Cerebellar nuclear complex (tissue), 1 donor: ENCODE measurements at places on chromosomes 1 and 21.

DNA sequence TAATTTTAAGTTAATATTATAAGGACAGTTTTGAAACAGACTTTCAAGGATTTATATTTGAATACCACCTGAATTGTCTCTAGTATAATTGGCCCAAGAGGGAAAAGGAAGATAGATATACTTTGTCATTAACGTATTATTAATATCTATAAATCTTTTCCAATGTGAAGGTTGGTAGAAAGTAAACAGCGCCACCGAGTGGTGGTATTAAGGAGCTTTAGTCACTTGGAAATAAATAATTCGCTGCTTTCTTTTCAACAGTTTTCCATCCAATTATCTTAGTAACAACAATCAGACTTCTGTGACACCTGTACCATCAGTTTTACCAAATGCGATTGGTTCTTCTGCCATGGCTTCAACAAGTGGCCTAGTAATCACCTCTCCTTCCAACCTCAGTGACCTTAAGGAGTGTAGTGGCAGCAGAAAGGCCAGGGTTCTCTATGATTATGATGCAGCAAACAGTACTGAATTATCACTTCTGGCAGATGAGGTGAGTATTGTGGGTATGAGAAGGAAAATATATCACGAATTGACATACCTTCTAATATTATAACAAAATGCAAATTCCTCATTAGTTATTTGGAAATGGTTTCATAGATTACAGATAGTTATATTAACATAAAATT, 37.7 kb downstream of the SH3GLB1 start:
- no peak for DNase-seq

GRCh38 chr1:108560189-108560873, 431 bp downstream of the EEIG2 start:
- DNase-seq, result peak; percentile 48

DNA sequence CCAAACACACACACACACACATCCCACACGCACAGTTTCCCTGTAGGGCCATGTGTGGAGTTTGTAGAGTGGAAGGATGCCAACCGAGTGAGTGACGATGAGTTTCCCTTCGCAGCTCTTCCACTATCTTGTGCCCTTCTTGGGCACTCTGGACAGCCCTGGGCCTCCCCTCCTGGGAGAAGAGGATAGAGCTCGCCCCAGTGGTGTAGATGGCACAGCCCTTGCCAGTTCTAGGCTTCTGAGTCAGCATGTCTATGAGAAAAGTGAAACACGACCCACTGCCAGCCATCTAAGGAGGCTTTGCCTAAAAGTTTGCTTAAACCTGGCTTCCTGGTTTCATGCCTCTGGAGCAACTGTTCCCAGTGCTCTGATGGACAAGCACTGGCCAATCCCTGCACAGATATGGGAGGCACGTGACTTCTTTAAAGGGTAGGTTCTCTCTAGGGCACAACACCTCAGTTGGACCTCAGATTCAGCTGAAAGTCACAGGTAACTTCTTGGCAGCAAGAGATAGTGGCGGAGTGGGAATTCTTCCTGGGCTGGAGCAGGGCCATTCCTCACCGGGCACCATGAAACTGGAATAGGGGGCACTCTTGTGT, 195.9 kb upstream of the GALNT2 start:
- DNase-seq, result no peak

GRCh38 chr1:228765168-228765946, 30.1 kb downstream of the RHOU start:
- no peak for DNase-seq

- no peak for DNase-seq
Measured at GRCh38 chr1:162381383-162381782, at the start of gene C1orf226. Gene C1orf226 (plus strand): TSS chr1:162381728. CDS start chr1:162381902, 174 bp downstream.

DNA sequence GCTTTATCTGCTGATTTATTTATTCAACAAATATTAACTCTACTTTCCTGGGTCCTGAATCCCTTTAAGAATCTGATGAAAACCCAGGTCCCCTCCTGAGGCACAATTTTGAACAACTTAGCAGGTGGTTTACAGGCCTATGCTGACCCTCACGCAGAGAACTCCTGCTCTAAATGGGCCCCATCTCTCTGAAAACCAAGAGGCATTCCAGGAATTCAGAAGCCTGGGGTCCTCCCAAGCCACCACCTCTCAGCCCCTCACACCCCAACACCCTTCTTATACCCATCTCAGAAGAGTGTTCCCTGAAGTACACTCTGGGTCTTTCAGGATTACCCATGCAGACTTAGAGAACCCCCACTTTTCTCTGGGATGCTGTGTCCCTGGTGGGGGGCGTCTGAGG, 34.5 kb downstream of the LHX4 start:
- no peak for DNase-seq

DNA sequence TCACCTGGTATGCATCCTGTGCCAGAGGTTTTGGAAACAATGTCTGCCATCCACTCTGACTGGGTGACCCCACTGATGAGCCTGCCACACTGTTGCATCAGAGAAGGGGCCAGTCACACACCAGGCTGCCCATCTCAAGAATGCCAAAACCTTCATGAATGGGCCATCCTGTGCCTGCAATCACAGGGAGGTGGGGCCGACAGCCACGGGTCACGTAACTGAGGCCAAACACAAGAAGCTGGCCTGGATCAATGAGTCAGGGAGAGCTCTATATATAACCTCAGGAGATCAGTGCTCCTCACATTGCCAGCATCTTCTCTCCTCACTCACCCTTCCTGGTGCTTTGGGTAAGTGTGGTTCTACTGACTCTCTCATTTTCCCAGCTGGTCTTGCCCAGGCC, at the start of gene LORICRIN:
Gene LORICRIN (plus strand): TSS at position 301 of the 400 bp plus-strand sequence. CDS start 1,263 bp downstream, outside the sequence.
- no peak for DNase-seq

GRCh38 chr1:112850034-112850757, 105.8 kb downstream of the SLC16A1 start:
- no peak for DNase-seq

DNA sequence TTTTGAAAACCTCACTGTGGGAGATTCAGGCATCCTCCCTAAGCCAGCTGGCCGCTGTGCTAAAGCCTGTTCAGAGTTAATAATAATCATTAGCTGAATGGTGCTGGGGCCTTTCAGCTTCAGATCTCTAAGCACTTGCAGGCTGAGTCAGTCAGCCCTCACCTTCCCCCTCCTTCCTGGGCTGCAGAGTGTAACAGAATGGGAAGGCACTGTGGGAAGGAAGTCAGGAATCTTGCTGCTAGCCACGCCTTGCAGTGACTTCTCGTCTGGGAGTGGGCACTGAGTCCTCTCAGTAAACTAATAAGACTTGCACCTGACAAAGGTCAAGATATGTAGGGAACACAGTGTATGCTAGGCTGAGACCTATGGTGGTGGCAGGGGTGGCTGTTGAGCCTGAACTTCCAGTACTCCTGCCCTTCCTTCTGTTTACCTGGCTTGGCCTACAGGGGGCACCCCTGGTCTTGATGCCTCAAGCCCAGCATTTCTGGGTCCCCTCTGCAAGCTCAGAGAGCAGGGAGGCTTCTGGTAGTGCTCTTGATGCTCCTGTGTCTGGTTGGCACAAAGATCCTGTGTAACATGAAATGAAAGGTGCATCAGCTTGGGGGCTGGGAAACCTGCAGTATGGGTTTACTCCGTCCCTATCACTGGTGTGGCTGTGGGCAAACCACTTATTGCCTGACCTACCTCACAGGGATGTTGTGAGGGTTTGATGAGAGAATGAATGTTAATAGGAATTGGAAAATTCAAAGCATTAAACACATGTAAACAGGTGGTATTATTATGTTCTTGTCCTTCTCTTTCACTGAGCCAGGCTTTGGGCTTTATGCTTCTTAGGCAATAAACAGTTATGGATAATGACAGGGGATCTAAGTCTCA, 6.0 kb downstream of the CYB561D1 start:
- DNase-seq, result no peak

DNA sequence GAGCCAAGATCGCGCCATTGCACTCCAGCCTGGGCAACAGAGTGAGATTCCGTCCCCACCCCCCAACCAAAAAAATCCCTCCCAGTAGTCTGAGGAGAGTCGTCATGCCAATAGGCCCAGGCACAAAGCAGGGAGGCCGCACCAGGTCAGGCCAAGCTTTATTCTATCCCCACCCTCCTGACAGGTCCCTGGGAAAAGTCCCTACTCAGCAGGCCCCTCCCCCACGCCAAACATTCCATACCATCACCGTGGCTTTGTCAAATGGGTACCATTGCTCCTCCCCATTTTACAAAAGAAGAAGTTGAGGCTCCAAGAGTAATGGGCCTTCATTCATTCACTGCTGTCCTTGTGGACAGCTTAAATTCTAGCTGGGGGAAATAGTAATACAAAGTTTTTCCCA, 5.3 kb downstream of the GPR3 start:
- no peak for DNase-seq

GRCh38 chr21:20998456-20998789, 214 bp downstream of the NCAM2 start:
- no peak for DNase-seq

- DNase-seq, result no peak
Measured at GRCh38 chr1:19156676-19157075, 53.4 kb downstream of the UBR4 start.

- no peak for DNase-seq
Measured at GRCh38 chr1:68950036-68950435, 453.2 kb upstream of the DEPDC1 start.

DNA sequence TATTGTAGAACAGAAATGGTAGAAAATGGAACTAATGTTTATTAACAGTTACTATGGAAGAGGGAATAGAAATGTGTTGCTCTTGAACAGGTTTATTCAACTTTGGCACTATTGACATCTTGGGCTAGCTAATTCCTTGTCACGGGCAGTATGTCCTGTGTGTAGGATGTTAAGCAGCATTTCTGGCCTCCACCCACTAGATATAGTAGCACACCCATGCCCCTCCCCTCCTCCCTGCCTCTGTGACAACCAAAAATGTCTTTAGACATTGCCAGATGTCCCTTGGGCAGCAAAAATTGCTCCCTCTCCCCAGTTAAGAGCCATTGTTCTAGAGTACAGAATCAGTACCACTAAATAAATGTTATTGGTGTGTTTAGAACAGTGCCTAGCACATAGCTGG, 91.4 kb upstream of the TPTE start:
- no peak for DNase-seq

DNA sequence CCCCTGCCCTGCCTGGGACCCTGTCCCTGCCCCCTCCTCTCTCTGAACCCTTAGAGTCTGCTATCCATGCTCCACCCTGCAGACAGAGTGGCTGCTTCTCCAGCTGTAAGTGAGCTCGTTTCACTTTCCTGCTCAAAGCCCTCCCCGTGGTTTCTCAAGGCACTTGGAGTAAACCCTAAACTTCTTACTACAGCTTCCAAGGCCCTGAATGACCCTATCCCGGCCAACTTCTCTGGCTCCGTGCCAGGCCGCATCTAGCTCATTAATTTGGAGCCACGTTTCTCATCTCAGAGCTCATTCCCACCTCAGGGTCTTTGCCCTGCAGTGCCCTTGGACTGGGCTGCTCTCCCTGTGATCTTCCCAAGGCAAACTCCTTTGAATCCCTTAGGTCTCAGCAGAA, 235.1 kb upstream of the RUNX1 start:
- DNase-seq, result no peak

GRCh38 chr1:111672331-111672730, 52.7 kb downstream of the RAP1A start:
- no peak for DNase-seq

DNA sequence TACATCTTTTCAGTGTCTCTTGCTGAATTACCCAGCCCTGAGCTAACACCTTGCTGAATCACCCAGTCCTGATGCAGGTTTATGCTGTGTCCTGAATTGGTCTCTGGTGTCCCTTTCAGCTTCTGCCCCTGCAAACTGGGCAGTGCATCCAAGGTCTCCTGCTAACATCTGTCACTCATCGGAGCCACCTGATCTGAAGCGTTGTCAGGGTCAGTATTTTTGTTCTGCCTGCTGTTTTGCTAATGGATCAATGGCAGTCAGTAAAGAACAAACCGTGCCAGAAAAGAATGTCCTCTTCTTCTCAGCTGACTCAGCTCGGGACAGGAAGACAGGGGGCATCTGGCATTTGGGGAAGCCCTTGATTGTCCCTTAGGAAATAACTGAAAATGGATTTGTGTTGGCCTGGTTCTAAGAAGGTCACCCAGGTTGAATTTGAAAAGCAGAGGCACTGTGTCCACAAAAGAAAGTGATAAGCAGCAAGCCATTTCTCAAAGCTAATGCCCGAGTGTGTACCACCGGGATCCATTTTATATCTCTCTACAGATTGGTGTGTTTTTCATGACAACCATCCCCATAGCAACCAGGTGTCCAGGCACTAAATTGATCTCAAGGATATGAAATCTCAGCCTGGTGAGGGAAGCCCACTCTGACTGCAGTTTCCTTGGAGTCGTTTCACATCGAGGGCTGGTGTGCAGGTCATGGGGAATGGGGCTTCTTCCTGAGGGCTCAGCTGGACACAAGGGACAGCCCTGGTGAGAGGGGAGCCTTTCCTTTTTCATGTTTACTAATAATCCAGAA, 109.7 kb upstream of the IRF2BP2 start:
- no peak for DNase-seq

DNA sequence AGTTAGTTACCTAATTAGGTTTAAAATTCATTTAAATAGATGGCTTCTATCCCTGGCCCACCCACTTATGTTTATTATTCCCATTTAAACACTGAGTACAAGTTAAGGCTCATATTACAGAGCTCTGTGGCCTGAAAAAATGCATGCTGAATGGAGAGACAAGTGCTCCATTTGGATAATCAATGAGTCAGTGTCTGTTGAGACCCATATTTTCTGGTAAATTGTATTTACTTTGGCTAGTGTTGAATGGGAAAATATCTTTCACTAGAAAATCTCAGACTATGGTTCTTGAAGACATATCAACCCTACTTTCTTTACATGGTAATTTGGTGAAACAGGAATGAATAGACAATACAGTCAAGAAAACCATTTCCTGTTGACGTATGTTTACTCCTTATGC, 356.0 kb downstream of the S1PR1 start:
- no peak for DNase-seq

GRCh38 chr1:185914089-185914488, 179.9 kb downstream of the HMCN1 start:
- no peak for DNase-seq

- DNase-seq, result no peak
Measured at GRCh38 chr21:36973986-36974850, 7.7 kb upstream of the HLCS start.

- no peak for DNase-seq
Measured at GRCh38 chr1:202807451-202807925, 733 bp downstream of the KDM5B start.

DNA sequence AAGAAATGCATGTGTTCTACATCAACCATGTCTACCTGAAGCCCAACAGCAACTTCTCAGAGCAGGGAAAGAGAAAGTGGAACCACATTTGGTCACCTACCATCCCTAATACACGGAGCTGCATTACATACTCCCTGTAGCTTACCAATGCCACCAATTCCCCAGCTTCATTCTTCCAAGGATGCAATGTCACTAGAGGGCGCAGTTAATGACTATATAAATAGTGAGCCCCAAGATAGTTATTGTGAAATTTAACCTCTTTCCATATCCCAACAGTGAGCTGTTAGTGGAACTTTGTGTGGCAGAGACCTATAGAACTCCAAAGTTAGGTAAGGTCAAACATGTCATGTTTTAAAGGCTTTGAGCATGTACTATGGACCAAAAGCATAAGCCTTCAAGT, 618.3 kb downstream of the SMYD3 start:
- DNase-seq, result no peak

DNA sequence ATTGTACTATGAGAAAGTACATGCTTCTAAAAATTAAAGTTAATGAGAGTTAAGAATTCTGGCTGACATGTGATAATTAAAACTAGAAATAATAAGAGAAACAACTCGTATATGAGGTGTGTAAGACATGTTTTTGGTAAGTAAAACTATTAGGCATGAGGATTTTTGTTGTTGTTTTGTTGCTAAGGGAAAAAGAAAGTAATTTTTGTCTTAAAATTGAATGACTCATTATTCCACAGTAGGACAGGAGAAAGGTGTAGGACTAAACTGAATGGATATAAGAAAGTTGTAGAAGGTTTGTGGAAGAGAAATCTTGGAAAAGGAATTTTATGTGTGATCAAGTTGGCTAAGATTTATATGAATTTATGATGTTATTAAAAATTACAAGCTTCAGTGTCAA, 54.8 kb downstream of the TBX19 start:
- DNase-seq, result no peak
